ENCODE measurements at places on chromosomes 3 and 15.

- no peak for DNase-seq
Measured at GRCh38 chr3:30672959-30673358, 66.6 kb downstream of the TGFBR2 start.

GRCh38 chr3:55170444-55170843 is 242.6 kb upstream of the LRTM1 start:
- no peak for DNase-seq

- no peak for DNase-seq
Measured at GRCh38 chr15:31554261-31554660, 227.6 kb downstream of the KLF13 start.

- DNase-seq: no peak
Measured at GRCh38 chr3:42720126-42720525, 17.5 kb upstream of the HHATL start.

DNA sequence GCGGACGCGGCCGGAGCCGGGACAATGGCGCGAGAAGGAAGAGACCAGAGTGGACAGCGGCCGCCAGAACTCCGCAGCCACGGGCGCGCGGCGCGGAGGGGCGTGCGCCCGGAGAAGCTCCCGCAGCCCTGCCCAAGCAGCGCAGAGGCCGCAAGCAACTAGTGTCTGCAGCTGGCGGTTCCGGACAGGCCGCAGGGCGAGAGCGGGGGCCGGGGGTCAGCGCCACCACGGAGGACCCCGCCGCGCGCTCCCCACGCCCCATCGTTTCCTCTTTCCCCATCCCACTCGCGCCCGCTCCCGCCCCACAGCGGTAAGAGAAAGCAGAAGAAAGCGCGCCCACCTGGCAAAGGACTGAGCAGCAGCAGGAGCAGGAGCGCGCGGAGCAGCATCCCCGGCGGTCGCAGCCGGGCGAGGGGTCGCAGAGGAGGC is 440 bp downstream of the PRTG start:
- DNase-seq: no peak
